ENCODE measurements at places on chromosomes 5 and 9. TPM values are rescaled to one million over a fixed set of nuclear protein-coding genes. Genes with fewer than 3 reads are reported as not detected.

IL13 gene
- not detected for total RNA-seq

SIT1 gene
- not detected for total RNA-seq

- no peak for DNase-seq
Measured at GRCh38 chr9:135809166-135809565, 98.2 kb downstream of the CAMSAP1 start.

RHOBTB3 gene
- 226 TPM for total RNA-seq

GRCh38 chr9:23412458-23412857, 413.6 kb downstream of the ELAVL2 start:
- no peak for DNase-seq
